ENCODE measurements at places on chromosomes 11 and 22.
A peak's percentile ranks its signal among the peaks of the same experiment; 100 is the strongest.

DNA sequence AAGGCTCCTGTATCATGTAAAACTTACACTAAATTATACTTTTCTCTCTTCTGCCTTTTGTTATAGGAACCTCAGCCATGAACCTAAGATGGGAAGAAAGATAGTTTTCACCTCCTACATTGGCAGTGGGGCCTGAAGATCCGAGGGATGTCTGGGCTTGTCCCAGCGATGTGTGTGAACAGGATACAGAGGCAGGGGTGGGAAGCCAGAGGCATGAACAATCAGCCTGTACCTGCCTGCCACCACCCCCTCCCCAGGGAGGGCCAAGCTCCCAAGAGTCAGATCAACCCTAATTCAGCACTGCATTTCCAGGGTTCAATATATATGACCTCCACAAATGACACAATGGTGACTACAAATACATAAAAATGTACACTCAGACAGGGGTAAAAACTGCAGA lies 9.4 kb downstream of the KIAA0930 start:
- no peak for DNase-seq

GRCh38 chr22:37758694-37759093 lies 49.0 kb upstream of the GCAT start:
- DNase-seq, result no peak

DNA sequence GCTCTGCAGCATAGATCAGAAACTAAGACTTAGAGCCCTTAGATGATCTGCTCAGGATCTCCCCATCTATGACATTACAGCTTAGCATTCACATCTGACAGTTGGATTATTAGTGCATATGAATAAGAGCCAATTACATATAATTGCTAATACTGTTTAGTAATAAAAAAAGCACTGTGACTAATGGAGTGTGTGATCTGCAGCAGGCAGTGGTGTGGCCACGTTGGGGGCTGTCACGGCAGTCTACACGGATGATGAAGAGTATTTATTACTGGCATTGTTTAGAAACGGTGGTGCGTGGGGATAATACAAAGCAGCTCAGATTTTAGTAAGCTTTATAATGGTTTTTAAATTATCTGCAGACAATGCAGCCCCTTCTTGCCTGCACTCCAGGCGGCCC lies 93.5 kb upstream of the TIMP3 start:
- no peak for DNase-seq

- no peak for DNase-seq
These were observed 19.3 kb downstream of the POLR3H start for GRCh38 chr22:41524809-41525449.

DNA sequence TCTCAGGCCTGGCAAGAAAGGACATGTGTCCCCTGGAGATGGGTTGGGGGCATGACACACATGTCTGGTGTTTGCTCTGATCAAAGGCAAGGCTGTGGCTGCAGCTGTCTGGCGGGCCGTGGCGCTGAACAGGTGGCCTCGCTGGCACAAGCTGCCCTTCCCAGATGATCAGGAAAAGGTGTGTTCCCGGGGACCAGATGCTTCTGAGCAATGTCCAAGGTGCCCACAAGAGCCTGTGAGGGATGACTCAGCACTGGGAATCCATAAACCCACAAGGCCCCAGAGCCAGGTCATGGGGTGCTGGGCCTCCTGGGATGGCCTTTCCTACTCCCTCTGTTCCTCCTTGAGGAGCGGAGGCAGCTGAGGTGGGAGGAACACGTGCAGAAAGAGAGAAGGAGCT lies 9.7 kb upstream of the LRP5 start:
- DNase-seq, result peak; percentile 25

DNA sequence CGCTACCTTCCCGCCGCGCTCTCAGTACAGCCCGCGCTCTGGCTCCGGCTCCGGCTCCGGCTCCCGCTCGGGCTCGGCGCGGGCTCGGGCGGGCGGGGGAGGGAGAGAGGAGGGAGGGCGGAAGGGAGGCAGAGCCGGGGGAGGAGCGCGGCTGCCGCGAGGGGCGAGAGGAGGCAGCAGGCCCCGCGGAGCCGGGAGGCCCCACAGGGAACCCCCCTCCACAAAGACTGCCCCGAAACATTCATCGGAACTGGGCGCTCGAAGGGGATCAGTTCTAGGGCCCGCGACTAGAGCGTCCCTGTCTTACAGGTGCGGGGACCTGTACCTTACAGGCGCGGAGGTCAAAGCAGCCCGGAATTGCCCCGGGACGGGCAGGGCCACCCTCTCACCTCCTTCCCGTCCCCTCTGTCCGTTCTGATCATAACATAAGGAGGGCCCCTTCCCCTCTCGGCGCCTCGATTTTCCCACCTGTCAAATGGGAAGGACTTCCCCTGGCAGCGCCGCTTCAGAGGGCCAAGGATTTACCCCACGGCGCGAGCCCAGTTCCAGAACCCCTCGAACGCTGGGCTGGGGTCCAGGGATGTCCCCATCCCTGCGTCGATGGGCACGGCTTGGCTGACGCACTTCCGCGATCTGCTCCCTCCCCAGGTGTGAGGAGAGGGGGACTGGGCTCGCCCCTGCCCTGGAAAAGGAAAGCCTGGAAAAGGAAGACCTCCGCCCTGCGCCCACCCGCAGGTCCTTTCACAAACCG lies at the start of gene SHISA8:
Gene SHISA8, minus strand, starts transcription at position 40 of the 751 bp plus-strand sequence. CDS start 407 bp downstream, outside the sequence.
- peak; percentile 83 for DNase-seq

DNA sequence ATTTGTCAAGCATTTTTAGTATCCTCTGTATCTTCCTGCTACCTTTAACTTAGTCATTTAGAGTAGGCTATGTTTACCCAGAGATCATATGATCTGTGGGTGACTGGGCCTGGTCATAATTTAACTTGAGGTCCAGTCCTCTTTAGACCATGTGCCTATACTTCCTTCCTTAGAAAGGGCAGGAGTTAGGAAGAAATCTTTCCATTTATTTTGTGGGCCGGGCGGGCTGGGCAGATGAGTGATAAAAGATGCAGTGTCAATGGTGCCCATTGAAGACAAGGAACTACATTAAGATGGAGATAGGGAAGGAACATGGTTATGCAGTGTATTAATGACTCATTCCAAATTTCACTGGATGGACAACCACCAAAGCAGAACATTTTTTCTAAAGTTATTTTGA lies 30.9 kb upstream of the PDE3B start:
- DNase-seq, result no peak

- no peak for DNase-seq
These were observed 172.9 kb upstream of the MPPED2 start for GRCh38 chr11:30758946-30759504.

DNA sequence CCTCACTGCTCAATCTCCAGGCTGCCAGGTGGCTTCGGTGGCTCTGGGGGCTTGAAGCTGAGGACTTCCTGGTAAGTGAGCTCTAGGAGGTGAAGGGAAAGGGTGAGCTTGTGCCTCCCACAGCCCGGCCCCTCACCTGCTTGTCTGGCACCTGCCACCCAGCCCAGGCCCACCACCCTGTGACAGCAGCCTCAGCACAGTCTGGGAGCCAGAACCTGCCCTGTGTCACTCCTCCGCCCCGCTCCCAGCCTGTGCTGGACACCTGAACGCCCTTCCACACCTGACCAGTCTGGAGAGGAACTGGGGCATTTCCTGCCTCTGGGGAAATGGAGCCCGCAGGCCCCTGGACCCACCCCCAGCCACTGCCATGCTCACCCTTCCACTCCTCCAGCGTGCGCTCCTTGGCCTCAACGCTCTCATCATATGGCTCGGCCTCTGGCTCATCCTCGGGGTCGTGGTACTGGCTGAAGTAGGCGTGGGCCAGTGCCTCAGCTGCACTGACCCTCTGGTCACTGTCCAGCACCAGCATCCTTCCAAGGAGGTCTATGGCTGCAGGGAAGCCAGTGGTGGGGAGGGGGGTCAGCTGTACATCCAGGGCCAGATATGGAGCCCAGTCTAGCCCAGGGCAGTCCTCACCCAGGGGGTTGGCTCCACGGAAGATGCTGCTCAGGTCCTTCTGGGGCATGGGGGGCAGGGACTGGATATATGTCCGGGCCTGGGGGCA lies 3.6 kb upstream of the MAPK12 start:
- DNase-seq, result no peak

DNA sequence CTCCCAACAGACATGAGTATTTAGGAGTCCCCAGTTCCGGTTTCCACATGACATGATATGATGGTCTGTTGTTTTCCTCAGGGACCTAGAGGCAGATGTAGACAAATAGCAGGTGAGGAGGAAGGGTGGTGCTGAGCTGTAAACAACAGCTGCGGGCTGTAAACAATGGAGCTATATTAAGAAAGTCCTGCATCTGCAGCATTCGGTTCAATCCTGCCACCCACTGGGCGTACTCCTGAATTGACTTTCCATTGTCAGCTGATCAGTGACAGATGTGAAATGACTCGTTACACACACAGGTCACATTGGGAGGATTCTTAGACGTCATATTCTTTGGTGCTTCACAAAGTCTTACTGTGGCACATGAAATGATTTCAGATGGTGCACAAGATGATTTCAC lies 26.8 kb upstream of the RAG1 start:
- DNase-seq, result peak; percentile 35

DNA sequence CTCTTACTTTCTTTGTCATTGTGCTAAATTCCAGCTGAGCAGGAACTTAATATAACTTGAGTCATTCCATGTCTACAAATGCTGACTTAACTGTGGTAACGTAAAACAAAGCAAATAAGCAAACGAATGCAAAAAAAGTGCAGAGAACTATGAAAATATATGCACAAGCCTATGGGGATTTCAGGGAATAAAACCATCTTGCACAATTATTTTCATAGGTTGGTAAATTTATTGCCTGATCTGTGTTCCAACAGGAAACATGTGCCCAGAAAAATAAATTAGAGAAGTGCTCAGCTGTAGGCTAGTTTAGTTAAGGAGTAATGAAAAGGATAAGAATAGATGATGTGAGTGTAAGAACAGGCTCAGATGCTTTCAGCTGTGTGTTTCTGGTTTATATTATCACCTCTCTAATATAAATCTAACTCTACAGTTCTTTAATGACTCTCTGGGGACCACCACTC lies 1169.3 kb downstream of the LRRC4C start:
- DNase-seq, result no peak

- no peak for DNase-seq
These were observed 580.3 kb downstream of the BRD1 start for GRCh38 chr22:49247194-49247924.

- peak; percentile 72 for DNase-seq
These were observed 141.1 kb upstream of the NARS2 start for GRCh38 chr11:78715639-78716311.

Data from adipocyte (in vitro differentiated cells).